ENCODE measurements at places on chromosomes 7 and 10.
A peak's percentile ranks its signal among the peaks of the same experiment; 100 is the strongest.

DNA sequence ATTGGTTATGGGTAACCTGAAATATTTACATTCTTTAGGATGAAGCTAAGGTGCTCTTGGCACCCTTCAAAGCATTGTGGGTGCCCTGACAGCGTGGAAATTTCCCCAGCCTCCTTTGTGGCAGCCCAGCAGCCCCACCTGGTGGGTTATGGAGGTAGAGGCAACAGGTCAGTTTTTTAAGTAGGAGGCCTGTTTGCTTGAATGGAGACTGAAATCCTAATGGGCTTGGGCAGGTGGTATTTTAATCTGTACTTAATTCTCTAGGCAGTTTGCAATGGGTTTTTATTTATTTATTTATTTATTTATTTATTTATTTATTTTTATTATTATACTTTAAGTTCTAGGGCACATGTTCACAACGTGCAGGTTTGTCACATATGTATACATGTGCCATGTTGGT is 139.4 kb downstream of the EPC1 start:
- DNase-seq, result peak; percentile 48

GRCh38 chr10:71572962-71573361 is 146.6 kb downstream of the C10orf105 start:
- DNase-seq, result no peak

GRCh38 chr10:94098896-94099295 is 105.2 kb downstream of the PLCE1 start:
- DNase-seq, result no peak

GRCh38 chr7:107744345-107744750 is 406 bp downstream of the CBLL1 start:
- no peak for DNase-seq

DNA sequence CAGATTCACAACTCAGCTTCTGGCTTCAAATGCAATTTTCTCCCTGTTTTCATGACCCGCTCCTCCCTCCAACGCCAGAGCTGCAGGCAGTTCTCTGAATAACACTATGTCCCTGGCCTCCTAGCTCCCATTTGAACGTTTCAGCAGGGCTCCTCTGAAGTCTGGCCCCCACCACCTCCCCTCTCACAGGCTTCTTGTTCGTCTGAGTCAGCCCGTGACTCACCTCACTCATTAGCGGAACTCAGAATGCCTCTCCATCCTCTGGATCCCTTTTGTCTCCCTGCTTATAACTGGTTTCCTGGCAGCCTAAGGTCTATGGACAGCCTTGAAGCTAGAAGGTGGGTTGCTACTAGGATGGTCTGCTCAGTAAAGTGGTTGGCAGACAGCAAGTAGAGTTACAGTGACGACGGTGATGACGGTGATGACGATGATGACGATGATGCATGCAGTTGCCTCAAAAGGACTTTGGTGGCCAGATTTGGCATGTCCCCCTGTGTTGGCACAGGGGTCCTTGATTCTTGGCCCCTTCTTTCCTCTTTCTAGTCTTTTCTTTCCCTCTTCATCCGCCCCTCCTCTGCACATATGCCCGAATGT is 83.3 kb upstream of the MKLN1 start:
- no peak for DNase-seq

GRCh38 chr10:132524443-132525285 is 12.9 kb upstream of the INPP5A start:
- no peak for DNase-seq

DNA sequence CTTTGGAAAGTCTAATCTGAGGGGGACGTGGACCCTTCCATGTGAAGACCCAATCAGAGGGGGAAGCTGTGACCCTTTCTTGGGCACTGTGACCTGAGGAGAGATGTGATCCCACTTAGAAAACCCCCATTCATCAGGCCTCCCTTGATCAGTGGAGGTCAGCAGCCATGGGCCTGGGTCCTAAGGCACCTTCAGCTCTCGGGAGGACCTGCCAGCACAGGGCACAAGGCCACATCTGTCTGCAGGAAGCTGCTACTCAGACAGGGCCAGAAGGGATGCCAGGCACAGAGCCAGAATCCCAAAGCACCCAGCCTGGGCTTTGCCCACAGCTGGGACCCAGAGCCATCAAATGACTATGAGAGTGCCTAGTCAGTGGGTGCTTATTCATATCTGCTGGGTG is 14.7 kb upstream of the RABGEF1 start:
- DNase-seq, result no peak

DNA sequence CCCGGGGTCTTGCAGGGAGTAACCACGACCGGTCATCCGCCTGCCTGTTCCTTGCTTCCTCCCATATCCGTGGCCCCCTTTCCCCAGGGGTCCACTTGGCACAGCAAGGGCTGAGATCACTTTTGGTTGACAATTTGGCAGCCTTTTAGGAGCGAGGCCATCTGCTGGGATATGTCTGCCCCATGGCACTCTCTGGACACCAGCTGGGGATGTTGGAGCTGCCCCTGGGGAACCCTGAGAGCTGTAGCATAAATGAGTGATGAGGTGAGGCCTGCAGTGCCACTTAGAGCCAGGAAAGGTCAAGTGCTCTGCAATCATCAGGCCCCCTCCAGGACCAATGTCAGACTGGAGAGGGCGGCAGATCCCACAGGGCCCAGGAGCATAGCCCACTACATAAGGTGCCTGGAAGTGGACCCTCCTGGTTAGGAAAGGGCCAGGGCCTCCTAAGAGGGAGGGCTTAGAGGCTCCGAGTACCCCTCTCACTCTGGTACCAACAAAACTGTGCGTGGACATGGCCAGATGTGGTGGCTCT is 92.1 kb downstream of the HIP1 start:
- DNase-seq, result no peak

DNA sequence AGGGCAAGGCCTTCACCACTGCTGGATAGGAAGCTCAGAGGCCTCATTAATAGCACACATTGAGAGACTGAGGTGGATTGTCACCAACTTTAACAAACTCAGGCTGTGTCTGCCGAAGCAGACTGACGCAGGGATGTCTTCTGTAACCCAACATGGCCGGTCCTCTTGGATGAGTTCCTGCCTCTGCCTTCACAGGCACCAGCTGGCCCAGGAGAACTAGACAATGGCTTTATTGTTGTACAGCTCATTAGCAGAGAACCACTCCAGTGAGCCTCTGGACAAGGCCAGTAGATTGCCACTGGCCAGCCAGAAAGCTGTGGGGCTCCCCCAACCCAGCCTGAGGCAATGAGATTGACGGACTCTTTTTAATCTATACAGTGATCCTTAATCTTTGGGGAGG is 9.4 kb downstream of the NODAL start:
- DNase-seq, result no peak

GRCh38 chr10:128526791-128527375 is 400.7 kb upstream of the MKI67 start:
- no peak for DNase-seq

- no peak for DNase-seq
Observed at GRCh38 chr10:22053048-22053447, 49.5 kb upstream of the DNAJC1 start.

- no peak for DNase-seq
Observed at GRCh38 chr7:37489703-37490102, 41.0 kb upstream of the ELMO1 start.

GRCh38 chr7:34756025-34756437 is 98.0 kb downstream of the NPSR1 start:
- no peak for DNase-seq

GRCh38 chr10:33143160-33143728 is 185.2 kb upstream of the ITGB1 start:
- no peak for DNase-seq

- peak; percentile 38 for DNase-seq
Observed at GRCh38 chr7:27200761-27201579, 1.1 kb upstream of the HOXA13 start.

DNA sequence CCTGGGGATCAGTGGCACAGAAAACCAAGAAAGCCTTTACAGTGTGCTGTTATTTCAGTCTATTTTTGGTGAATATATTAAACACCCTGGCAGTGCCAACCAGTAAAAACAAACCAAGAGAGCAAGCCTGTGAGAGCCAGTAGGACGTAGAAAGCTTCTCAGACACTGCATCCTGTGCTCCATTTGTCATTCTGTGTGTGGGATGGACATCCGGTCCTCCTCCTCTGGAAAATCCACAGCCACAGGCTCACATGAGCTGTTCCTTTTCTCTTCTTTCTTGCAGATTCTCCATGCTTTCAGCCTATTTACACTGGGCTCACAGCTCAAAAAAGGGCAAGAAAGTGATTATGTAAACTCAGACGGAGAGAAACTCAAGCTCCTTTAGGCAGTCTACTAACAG is 119.7 kb upstream of the YAE1 start:
- DNase-seq, result no peak

DNA sequence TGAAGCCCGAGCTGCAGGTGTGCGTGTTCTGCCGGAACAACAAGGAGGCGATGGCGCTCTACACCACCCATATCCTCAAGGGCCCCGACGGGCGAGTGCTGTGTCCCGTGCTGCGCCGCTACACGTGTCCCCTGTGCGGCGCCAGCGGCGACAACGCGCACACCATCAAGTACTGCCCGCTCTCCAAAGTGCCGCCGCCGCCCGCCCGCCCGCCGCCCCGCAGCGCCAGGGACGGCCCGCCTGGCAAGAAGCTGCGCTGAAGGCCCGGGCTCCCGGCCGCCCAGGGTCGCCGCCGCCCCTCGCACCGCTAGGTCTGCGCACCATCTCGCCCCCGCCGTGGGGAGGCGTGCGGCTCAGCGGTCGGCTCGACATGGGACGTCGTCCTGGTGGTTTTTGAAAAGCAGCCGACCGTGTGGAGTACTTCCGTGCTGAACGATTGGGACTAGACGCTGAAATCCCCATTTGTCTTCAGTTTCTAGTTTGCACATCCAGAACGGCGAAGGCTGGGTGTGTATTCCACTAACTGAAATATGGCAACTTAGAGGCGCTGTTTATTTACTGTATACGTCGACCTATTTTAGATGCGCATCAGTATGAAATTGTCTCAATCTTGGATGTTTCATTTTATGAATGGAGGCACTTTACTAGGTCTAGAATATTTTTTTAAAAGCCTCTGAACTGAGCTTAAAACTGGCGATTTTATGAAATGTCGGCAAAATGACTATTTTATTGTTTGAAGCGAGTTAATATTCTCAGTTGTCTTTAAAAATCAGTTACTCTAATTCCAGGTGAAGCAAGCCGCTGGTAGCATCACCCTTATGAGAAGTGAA is 1.1 kb downstream of the NANOS1 start:
- peak; percentile 89 for DNase-seq

DNA sequence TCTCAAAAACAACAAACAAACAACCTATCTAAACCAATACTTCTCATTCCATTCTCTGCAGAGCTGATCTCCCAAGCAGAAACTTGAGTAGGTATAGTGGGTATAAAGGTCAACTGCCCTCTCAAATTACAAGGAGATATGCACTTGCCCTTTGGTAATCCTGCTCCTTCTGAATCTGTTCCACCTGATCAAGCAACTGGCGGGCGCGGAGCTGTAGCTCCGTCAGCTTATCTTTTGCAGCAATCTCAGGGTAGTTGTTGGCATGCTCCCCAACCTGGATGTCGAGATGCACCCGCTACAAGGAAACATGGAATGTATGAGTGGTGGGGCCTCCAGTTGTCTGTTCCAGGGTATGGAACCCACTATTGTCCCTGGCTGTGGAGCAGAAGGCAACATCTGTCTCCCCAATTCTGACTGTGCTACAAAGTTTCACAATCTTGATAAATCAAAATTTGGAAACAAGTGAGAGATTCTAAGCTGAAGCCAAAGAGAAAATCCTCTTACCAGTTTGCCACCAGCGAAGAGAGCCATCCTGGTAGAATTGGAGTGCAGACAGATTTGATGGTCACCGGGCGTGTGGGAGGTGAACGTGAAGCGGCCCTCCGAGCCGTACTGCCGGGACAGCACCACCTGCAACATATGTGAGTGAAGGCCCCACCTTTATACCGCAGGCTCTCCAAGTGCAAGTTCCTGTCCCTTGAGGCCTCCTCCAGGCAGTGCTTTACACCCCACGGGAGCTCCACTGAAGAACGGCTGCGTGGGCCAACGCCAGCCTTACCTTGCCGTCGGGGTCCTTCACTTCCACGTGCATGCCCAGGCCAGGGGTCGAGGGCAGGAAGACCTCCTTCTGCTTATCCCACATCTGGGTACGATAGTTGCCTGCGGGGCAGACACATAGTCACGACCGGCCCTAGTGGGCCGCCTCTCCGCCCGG is 819 bp downstream of the TMED4 start:
- DNase-seq, result peak; percentile 72

- DNase-seq, result no peak
Observed at GRCh38 chr10:454860-455259, 234.6 kb downstream of the DIP2C start.

- no peak for DNase-seq
Observed at GRCh38 chr10:50992356-50992901, 81.9 kb upstream of the PRKG1 start.

Measured in OCI-LY7 (cell line).